IPS DF 19.7 (cell line): ENCODE measurements at places on chromosomes 5 and 9.
A peak's percentile ranks its signal among the peaks of the same experiment; 100 is the strongest.

DNA sequence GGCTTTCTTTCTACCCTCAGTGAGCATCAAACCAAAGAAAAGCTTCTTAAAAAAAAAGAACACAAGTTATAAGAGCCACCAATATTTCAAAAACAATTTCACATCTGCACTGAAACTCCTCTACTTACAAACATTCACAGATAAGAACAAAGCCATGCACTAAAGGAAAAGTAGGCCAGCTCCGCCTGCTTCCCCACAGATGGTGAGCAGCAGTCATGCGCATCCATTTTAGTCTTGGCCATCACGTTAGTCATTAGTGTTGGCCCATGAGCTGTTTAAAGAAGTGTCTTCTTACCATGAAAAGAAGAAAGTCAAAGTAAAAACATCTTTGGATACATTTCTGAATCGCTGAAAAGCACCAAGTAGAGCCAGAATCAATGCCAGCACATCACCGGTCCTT is 40.0 kb upstream of the SMIM23 start:
- DNase-seq, result no peak

GRCh38 chr9:136614372-136614922 is 48.3 kb upstream of the EGFL7 start:
- no peak for DNase-seq

- DNase-seq, result no peak
These were observed 138.4 kb downstream of the GADD45G start for GRCh38 chr9:89743216-89743572.

GRCh38 chr5:154966874-154967273 is 26.0 kb downstream of the MRPL22 start:
- DNase-seq, result no peak

- no peak for DNase-seq
These were observed 6.9 kb downstream of the OLFML2A start for GRCh38 chr9:124783830-124784229.

DNA sequence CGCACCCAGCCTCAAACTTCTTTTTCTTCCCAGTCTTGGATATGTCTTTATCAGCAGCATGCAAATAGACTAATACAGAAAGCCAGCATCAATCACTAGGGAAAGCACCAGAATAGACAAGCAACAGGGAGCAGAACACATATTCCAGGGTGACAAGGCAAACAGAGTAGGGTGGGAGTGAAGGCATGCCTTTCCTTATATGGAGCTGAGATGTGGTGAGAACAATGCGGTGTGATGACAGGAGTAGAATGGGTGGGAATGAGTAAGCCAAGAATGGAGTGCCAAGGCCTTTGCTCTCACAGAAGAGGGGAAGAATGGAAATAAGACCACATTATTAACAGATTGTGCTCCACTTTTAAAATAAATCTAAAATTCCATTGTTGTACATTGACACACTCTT is 115.6 kb downstream of the CETN3 start:
- DNase-seq, result peak; percentile 42
